ENCODE measurements at places on chromosomes 13 and 19.

GRCh38 chr13:27353166-27353583, 71.2 kb upstream of the GTF3A start:
- DNase-seq: no peak

- DNase-seq: no peak
These were observed 32.3 kb downstream of the SPATA13 start for GRCh38 chr13:24192811-24193162.

GRCh38 chr13:64293923-64294322, 2878.3 kb upstream of the PCDH20 start:
- no peak for DNase-seq

DNA sequence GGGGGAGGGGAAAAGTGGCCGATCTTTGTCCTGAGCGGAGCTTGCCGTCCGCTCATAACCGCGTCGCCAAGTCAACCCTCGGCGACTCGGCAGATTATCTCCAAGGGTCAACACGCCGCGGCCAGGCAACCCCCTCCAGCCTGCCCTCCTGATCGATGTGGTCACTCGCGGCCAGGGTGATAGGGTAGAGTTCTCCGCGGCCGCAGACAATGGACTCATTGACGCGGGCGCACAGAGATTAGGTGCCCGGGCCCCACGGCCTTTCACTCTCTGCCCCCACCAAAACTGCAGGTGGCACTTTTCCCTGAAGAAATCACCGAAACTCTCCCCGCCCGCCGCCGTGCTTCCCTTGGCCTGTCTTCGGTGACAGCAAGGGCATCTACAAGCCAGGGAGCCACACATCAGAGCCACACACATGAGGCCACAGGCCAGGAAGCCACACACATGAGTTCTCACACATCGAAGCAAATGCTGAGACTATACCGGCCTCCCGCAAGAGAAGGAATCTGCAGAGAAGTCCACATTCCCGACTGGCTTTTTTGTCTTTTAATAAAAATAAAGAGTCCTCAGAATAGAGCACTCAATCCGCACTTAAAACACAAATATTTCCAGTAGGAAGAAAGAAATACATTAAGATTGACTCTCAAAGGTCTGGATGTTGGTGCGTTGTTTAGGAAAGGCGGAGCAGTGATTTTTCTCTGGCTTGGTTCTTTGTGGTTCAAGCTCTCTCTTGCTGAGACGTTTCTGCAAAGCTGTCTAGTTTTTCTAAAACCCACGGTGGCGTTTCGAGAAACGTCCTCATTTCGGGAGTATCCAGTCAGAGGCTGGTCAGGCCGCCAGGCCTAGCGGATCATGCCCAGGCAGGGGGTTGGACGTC, 1.5 kb upstream of the PDX1 start:
- DNase-seq: no peak

DNA sequence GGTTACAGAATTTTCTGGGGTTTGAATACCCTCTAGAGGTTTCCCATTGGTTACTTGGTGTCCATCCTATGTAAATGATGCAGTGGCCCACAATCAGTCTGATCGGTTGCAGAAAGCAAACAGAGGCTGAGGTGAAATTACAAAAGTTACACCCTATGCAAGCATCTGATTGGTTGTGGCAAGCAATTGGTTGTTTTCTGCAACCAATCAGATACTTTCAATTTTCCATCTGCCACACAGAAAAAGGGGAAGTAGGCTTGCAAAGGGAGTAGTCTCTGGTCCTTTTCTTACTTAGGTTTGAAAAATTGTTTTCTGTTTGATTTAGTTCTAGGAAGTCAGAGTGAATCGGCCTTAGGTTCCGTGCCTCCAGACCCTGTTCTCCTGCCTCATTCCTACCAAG, 93.1 kb downstream of the WTIP start:
- no peak for DNase-seq

DNA sequence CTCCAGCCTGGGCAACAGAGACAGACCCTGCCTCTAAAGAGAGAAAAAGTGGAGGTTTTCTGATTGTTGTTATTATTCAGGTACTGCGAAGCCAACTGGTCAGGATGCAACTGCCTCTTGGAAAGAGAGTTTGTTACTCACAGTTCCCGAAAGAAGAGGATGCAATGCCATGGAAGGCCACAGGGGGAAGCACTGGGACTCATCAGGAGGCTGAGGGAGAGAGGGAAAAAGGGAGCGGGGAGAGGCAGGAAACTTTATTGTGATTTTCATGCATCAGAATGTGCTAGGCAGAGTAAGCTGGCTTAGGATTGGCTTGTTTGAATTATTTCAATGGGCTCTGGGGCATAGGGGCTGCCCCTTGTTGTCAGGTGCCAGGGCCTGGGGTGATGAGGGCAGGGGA, 27.6 kb downstream of the MYO9B start:
- no peak for DNase-seq

GRCh38 chr19:5147978-5148793, 179.3 kb downstream of the KDM4B start:
- DNase-seq: no peak

DNA sequence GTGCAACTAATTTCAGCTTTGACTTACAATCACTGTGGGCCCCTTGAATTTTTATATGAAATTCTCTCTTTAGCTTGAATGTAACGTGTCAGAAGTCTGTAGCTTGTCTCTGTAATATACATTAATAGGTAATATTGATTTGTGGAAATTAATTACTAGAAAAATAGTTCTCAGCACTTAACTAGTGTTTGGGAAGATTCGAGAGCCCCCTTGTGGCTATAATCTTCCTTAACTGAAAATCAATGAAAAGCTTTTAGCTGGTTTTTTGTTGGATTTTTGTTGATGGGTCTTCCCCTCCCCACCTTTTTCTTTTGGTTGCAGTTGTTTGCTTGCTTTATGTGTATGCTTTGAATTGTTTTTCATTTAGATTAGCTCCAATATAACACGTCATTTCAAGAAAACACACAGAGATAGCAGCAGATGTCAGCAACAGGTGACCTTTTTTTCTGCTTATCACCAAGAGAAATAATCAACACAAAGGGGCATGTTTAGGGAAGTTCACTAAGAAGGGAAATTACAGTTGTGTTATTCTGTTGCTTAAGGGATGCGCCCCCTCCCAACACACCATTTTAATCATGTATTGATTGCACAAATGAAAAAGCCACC, 176.8 kb downstream of the OXGR1 start:
- DNase-seq: no peak

DNA sequence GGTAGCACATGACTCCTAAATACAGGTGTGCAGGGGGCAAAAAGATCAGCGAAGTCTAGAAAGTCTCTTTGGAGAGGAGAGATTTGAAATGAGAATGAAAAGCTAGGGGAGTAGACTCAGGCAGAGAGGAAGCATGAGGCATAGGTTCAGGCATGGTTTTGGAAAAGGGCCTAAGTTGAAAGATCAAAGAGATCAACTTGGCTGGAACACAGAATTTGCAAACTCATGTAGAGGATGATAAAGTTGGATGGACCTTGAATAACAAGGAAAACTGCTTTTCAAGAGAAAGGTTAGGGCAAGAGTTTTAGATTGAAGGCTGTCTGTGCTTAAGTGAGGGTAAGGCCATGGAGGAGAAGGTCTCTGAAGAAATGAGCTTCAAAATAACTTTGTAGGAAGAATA, 47.4 kb upstream of the UBAC2 start:
- DNase-seq: no peak

DNA sequence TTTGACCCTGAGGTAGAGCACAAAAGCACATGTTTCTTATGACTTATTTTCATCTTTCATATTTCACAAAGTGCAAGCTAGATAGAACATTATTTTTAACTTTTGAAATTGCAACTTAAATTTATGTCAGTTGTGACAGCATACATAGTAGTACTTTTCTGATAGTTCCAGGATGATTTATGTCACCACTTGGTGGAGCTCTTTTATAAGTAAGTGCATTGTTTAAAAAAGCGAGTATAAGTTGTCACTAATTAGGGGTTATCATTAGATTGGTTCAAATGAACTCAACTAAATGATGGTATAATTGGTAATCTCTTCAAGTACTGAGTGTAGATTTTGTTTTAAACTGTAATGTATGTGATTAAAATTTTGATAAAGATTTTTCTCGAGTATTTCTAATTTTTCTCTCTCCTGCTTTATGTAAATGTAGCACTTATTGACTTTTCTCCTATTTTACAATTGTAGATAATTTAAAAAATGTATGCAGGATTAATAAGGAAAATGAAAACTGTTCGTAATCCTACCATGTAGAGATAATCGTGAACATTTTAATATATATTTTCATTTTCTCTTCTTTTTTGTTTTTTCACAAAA, 31.1 kb downstream of the RB1 start:
- DNase-seq: no peak

DNA sequence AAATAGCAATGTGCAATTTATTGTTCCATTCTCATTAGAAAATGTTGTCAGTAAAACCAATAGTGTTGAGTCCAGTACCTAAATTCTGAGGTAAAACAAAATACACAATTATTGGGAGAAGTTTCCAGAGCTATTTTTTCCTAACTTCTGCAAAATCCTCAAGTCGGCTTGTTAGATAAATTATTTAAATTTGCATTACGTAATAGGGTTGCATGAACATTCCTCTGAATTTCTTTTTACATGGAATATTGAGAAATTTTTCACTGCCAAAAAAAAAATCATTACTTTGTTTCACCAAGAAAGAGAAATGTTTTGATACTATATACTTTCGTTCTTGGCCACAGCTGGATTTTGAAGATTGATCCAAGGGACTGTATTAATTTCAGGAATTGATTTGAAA, 1.5 kb downstream of the ZNF507 start:
- DNase-seq: no peak

DNA sequence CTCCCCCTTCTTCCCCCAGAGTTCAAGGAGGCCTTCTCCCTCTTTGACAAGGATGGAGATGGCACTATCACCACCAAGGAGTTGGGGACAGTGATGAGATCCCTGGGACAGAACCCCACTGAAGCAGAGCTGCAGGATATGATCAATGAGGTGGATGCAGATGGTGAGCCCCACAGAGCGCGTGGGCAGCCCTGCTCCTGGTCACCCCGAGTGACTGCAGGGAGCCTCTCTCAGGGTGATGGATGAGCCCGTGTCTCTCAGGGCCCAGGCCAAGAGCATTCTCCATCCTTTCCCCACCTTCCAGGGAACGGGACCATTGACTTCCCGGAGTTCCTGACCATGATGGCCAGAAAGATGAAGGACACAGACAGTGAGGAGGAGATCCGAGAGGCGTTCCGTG, 7.0 kb downstream of the CALM3 start:
- no peak for DNase-seq
